Type B pancreatic cell (in vitro differentiated cells): ENCODE measurements at places on chromosomes 1 and 21.
A peak's percentile ranks its signal among the peaks of the same experiment; 100 is the strongest.

DNA sequence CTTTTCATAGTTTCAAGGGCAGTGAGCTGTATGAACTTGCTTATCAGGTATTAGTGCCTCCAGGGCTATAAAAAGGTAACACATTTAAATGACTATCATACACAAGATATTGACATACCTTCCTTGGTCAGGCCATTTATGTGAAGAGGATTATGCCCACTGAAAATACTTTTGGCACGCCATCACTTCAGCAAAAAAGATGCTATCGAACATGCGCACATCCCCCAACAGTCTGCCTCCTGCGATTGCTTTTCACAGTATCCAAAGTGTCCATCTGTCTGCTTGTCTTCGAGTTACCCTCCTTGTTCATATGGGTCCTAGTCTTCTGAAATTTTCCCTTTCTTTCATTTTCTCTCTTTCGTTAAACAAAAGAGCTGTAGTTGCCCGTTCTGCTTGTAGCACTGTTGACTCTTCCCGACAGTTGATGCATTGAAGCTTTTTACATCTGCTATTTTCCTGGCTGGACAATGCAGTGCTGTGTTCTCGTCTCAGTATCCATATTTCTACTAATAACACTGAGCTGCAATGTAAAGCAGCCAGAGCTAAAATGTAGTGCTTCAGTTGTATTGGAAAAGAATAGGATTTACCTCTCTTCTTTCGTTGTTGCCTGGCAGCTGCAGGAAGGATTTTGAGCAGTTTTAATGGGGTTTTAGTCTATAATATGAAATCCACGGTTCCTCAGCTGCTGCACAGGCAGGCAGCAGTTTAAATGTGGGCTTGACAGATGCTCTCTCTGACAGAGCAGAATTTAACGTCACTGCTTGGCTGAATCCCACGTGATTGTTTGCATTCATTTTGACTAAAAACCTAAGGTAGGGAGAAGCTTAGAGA is at the start of gene B3GALT2:
B3GALT2 (minus strand) TSS at position 713 of the 831 bp plus-strand sequence. CDS start 5,051 bp downstream, outside the sequence.
- no peak for DNase-seq

DNA sequence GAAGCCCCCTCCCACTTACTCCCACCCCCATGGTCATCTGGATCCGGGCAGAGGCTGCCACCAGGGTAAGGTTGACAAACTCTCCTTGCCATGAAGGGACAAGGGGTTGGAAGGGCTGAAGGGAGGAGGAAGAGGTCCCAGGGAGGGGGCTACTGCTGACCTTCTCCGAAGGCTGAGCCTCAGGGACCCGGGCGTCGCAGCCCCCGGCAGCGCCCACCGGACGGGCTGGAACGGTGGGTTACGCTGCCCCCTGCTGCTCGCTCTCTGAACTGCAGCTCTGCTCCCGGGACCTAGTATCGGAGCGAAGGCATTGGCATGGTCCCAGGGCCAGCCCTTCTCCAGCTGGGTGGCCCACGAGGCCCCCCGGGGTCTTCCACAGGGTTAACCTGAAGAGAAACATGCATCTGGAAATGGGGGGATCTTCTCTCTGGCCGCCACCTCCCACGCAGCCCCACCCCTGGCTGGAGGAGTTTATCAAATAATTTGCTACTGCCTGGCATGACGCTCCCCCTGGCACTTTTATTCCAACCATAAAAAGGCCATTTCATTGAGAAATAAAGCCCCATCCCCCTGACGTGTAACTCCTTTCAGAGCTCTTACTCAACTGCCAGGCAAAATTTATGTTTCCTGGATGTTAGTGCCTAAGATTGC is 70.4 kb upstream of the TARDBP start:
- DNase-seq: peak; percentile 84

DNA sequence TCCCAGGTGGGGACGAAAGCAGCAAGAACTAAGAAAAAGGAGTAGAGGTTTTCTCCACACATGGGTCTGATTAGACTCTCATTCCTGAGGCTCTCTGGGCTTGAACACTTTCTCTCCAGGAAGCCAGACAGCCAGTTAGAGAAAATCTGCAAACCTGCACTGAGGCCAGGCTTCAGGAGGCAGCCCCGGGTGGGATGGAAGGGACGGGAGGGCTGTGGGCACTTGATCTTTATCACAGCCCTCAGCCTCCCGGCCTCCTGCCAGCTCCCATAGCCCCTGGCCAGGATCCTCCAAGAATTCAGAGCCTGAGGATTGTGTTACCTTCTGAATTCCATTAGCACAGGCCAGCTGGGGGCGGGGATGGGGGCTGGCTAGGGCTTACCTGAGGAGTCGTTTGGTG is 40.1 kb downstream of the SERTAD4 start:
- no peak for DNase-seq

DNA sequence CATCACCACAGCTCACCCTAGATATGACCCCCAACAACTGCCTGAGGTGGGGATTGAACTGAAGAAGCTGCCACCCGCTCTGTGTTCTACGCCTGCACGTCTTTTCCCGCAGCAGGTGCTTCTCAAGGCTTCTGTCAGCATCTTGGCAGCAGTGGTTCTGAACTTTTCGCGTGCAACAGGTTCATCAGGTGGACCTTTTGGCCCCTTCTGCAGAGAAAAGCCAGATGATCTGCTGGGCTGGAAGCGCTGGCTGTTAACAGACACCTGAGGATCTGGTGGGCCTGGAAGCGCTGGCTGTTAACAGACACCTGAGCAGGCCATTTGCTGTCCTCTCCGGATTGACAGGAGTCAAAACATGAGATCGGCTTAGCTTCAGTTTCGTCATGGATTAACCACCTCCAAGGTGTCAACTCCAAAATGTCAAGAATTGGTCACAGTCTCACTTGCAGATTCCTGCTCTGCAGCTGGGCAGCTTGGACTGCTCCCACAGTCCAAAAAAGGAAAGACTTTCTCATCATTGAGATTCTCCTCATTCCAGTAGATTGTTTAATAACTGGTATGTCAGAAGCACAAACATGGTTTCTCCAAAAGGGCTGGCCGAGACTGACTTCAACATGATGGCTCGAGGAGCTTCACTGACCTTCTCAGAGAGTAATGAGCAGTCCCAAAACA is 4.7 kb downstream of the C1orf174 start:
- DNase-seq: no peak

DNA sequence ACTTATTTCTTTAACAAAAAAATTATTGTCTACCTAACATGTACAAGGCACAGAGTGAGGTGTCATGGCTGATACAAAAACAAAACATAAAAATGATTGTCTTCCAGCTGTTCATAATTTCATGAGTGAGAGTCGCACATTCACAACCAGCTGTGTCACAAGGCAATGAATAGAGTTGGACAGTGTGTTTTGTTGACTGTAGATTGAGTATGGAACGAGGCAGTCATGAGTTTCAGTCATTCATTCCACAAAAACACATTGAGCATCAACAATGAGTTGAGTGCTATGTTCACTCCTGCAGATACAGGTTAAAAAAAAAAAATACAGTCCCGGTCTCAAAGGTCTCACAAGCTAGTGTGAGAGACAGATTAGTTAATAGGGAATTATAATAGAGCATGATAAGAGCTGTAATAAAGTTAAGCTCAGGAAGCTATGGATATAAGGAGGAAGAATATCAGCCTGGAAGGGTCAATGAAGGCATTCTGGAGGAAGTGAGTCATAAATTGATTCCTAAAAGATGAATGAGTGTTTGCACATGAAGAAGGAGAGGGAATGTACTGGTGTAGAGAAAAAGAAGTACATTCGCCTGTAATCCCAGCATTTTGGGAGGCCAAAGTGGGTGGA is 47.8 kb upstream of the ARHGAP29 start:
- DNase-seq: no peak

- no peak for DNase-seq
Measured at GRCh38 chr1:232878086-232878485, 72.3 kb upstream of the NTPCR start.

- DNase-seq: no peak
Measured at GRCh38 chr1:50930965-50931737, 28.9 kb downstream of the FAF1 start.

- DNase-seq: no peak
Measured at GRCh38 chr1:17005365-17005740, 6.4 kb downstream of the ATP13A2 start.

- DNase-seq: peak; percentile 85
Measured at GRCh38 chr1:33180911-33181890, 642 bp downstream of the TRIM62 start.

DNA sequence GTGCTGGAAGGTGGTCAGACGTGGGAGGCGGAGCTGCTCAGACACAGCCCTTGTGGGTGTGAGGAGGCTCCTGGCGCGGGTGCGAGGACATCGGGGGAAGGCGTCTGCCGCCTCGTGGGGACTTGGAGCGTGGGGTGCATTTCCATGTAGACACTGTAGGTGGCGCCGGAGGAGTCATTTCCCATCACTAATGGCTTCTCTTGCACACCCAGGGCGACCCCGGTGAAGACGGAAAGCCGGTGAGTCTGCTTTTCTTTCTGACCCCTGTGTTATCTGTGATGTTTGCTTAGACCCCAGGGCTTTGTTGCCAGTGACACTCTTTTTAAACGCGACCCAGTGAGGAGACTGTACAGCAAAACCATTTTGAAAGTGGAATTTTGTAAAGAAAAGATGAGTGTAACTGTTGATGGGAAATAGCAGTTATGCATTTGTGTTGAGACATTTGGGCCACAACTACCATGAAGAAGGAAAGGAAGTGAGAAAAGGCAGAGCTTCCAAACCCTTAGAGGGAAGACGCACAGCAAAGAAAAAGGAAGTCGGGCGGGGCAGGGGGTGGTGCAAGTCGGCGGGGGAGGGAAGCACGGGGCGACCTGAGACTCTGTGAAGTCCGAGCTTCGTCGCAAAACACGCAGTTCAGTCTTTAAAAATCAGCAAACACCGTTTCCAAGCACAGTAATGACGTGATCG is 64.0 kb downstream of the SLC19A1 start:
- DNase-seq: no peak

DNA sequence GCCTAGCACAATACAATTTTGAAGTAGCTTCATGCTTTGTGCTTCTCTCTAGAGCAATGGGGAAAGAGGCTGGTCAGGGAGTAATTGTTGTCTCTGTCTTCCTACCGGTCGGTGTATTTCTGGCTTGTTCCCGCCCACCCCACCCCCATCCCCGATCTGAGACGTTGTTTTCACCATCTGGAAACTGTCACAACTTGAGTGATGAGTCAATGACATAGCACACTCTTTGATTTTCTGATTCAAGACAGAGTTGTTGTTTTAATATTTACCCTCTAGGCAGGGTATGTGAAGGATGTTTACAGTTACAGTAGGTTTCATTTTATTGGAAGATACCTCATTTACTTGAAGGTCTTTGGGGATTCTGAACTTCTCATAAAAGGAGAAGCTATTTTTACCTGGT is 7.0 kb downstream of the IL12RB2 start:
- DNase-seq: no peak

- DNase-seq: no peak
Measured at GRCh38 chr1:174032671-174033222, 10.6 kb upstream of the RC3H1 start.

DNA sequence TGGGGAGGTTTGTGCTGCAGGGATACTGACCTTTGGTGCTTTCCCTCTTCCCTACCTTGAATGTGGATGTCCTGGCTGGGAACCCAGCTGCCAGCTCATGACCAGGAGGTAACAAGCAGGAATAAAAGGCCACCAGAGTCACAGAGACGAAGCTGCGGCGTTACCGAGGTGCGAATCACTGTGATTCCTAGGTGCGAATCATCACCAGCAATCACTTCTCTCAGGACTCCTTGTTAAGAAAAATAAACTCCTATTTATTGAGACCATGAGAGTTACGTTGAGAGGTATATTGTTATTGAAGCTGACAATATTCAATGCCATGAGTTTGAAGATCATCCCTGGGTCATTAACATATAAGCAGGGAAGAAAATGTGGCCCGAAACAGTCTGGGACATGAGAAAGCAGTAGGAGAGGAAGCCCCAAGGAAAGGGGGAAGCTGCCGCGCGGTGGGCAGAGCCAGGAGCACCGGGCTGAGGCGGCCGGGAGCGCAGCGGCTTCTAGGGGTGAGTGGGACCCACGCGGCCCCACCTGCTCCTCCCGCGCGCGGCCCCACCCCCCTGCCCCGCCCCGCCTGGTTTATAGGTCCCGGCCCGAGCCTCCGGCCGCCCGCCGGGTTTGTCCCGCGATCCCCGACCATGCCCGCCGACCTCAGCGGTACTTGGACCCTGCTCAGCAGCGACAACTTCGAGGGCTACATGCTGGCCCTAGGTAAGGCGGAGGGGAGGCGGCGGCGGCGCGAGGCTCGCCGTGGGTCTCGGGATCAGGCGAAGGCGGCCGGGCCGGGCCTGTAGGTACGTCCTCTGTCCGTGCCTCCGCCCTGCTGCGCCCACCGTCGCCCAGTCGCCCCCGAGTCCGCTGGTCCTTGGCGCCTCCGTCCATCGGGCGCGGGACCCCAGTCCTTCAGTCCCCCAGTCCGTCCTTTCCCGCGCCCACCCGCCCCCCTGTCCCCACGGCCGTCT is at the start of gene RBP7:
RBP7 (plus strand) TSS at position 605 of the 959 bp plus-strand sequence; CDS start at position 636, 31 bp downstream.
- DNase-seq: peak; percentile 68

- no peak for DNase-seq
Measured at GRCh38 chr21:32147041-32147440, 131.8 kb downstream of the MIS18A start.

DNA sequence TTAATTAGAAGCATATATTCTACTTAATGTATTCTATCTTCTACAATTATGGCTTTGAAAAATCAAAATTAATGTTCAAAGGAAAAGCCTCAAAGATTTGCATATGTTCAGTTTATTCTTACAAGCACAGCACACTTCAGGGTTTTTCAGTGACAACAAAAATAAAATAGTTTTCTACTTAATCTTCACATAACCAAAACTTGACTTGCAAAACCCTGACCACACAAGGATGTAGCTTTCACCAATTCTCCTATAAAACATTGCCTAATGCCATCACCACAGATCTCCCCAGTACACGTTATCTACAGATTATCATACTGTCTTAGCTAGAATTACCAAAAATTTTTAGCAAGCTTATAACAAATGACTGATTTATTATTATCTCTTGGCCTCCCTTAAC is 23.3 kb downstream of the LPAR3 start:
- no peak for DNase-seq

GRCh38 chr21:33640697-33641351 is 717 bp downstream of the CRYZL1 start:
- DNase-seq: no peak

- DNase-seq: no peak
Measured at GRCh38 chr1:11030865-11031264, 16.2 kb downstream of the MASP2 start.

DNA sequence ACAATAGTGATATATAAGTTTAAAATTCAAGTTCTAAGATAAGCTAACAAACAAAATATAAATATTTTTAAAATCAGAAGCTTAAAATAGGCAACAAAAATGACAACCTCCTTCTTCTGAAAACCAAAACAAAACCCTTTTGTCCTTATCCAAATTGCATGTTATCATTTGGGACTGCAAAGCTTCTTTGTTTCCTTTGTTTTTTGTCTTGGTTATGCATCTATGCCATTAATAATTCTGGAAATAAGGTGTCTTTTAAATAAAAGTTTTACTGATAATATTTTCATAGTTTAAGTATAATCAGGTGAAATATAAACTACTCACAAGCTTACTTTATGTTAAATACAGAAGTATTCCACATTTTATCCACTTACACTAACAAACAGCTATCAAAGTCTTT is 20.5 kb downstream of the ADSS2 start:
- no peak for DNase-seq
